SHP77 (cell line): ENCODE measurements at places on chromosomes 4 and X.

- no peak for DNase-seq
Measured at GRCh38 chr4:41213625-41214135, 662 bp downstream of the APBB2 start.

DNA sequence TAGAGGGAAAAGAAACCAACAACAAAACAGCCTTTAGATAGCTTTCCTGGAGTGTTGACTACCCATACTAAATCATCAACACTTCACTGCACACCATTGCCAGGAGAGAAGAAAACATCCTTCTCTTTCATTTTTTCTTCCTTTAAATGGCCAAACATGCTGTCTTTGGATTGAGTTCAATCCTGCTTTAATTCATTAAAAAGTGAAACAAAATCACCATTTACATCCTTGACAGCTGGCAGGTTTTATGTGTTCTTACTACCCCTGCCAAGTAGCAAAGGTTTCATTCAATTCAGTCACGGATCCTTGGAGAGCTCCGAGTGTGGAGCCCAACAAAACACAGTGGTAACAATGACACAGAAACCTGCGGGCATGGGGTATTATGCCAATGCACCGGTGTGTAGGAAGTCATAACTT is 568.3 kb downstream of the ANKRD50 start:
- no peak for DNase-seq

GRCh38 chr4:18057821-18058533 is 36.4 kb upstream of the LCORL start:
- no peak for DNase-seq

DNA sequence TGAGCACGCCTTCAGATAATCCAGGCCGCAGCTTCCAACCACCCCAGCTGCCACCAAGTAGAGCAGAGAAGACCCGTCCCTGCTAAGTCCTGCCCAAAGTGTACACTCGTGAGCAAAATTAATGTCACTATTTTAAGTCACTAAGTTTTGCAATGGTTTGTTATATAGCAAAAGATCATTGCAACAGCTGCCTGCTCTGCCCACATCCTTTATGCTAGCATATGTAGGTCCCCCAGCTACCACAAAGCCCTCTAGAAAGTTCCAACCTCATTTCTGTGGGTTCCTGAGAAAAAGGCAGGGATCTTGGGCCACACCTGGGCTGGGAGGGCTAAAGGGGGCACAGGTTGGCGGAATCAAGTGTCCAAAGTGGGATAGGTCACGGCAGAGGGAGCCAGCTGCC is 346.9 kb downstream of the BCOR start:
- no peak for DNase-seq

GRCh38 chr4:150828159-150828558 is 186.9 kb downstream of the LRBA start:
- no peak for DNase-seq

DNA sequence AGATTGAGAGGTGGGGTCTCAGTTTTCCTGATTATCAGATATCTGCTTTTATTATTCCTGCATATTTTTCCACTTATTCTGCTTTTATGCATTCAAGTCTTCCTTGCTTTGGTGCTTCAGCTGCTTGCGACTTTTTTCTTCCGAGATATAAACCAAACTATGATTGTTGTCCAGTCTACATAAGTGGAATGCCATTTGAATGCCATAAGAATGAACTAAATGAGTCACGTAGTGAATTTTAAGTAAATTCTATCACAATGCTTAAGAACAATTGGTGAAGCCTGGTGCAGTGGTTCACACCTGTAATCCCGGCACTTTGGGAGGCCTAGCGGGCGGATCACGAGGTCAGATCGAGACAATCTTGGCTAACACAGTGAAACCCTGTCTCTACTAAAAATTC is 189.1 kb downstream of the PCDH18 start:
- DNase-seq, result no peak

GRCh38 chr4:182105416-182105815 is 137.8 kb upstream of the TENM3 start:
- DNase-seq, result no peak

DNA sequence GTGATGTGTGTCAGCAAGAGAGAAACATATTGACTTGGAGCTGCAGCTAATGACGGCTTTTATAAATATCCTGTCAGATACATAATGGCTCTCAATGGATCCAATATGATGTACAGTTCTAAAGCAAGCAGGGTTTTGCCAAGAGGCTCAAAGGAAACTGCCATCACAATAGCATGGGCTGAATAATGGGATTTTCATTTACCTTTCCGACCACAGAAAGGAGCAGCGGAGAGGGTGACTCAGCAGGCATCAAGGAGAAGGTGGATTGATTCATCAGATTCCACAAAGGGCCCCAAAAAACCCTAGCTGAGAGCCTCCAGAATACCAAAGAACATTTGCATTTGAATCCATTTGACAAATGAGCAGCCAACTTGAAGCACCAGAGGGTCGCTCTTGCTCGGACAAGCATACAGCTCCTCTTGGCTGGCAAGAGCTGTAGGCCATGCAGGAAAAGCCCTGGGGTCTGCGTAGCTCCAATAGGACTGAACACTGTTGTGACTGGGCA is 355.7 kb upstream of the NOCT start:
- DNase-seq, result no peak

DNA sequence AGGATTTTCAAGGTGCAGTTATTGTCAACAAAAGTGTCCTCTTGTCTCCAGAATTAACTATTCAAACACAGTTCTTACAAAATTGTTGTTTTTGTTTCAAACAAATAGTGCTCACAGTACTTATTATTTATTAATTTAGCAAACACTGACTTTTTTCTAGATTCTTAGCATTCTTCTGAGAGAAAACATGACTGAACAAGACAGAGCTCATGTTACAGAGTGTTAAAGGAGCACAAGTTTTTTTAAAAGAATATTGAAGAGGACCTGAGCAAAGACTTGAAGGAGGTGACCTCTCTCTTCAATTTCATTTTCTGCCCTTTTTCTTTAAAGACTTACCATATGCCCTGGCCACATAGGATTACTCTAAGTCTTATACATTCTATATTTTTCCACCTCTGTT is 2220.3 kb upstream of the AGA start:
- DNase-seq, result no peak

GRCh38 chr4:14592950-14593349 is 409.3 kb upstream of the CPEB2 start:
- DNase-seq, result no peak

DNA sequence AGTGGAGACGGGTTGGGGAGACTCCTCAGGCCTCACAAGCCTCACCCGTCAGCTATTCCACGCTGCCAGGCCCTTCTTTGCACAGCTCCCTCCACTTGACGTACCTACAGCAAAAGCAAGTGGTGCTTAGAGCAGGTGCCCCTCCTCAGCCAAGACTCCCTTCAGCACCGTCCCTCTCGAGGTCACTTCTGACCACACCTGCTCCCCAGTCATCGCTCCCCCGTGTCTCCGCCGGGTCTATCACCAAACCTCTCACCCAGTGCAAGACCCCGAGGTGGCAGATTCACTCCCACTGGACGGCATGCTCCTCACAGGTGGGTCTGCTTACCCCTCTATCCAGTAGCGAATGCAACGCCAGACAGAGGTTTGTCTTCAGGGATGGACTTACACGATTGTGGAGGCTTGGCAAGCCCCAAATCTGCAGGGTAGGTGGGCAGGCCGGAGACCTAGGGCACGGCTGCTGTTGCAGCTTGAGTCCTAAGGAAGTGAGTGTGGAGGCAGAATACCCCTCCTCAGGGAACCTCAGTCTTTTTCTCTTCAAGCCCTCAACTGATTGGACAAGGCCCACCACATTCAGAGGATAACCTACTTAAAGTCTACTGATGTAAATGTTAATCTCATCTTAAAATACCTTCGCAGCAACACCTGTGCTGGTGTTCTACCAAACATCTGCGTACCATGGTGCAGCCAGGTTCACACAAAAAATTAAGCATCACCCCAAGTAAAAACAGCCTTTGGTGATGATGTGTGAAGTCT is 14.5 kb upstream of the HELT start:
- DNase-seq, result no peak

DNA sequence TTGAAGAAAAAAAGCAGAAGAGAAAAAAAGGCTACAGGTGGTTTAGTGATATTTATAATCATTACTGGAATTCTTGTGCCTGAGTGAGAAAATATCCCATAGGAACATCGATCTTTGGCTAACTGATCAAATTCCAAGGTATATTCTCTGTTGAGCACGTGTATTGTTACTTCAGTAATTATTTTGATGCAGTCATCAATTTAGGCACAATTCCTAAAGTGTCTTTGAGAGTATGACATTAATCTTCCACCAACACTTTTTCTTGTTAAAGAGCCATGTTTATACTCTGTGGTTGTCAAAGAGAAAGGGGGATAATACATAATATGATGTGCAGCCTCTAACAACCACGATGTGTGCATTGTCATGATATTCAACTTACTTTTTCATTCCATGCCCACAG is 151.1 kb downstream of the TSPAN5 start:
- no peak for DNase-seq

DNA sequence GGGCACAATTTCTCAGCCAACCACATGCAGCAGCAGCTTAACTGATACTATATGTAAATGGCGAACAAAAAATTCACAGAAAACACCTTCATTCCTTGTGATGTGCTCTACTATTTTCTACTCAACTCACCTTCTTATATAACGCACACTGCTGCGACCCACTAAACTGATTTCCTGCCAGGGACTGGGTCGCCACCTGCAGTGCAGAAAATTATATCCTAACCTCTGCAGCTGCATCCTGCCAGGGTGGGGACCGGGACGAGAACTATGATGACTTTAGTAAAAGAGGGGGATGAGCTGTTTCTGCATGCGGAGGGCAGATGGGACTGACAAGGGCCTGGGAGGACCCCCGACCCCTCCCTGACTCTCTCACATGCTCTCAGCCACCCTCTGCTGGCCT is 27.4 kb downstream of the ABLIM2 start:
- no peak for DNase-seq

GRCh38 chr4:98976716-98977115 is 18.8 kb upstream of the METAP1 start:
- no peak for DNase-seq

DNA sequence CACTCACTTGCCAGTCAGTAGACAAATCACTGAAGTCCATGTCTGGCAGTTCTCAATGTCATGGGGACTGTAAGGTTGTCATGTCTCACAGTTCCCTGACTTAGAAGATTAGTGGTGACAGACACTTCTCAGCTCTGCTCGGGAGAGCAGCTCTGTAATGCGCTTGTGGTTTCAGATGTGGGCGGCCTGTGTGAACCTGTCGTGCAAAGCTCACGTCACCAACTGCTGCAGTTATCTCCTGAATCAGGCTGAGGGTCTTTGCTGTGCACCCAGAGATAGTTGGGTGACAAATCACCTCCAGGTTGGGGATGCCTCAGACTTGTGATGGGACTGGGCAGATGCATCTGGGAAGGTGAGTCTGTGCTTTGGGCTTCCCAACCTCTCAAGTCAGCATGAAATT is at the start of gene IL9R:
TSS of gene IL9R (plus strand) at position 261 of the 400 bp plus-strand sequence. CDS start at position 325, 64 bp downstream.
- DNase-seq, result no peak

DNA sequence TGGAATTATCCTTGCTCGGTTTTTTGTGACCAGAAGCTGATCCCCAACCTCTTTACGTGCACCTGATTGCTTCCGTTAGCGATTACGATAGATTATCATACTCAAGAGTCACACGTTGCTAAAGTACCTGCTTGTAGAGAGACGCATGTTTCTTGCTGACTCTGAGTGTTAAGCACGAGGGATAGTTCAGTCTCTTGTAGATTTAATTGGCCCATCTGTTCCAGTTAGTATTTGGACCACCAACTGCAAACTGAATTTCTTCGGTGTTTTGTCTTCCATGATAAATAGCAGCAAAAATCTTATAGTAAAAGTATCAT is 516 bp upstream of the COX18 start:
- no peak for DNase-seq

DNA sequence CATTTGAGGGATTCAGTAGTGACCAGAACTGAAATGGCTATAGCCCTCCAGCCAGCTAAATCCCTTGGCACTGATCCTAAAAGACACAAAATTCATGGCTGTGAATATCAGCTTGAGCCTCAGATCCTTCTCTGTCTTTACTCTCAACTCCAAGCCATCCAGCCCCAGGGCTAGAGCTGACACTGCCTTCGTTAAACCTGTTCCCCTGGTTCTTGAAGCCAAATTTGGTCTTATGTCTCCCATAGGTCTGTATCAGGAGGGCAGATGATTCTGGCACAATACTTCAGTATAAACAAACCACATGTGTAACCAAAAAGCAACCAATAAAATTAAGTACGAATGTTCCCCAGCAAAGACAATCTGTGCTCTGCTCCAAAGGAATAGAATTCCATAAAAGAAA is 78.0 kb downstream of the ANOS1 start:
- no peak for DNase-seq

- DNase-seq, result no peak
Measured at GRCh38 chr4:28221536-28221935, 1360.9 kb downstream of the STIM2 start.

DNA sequence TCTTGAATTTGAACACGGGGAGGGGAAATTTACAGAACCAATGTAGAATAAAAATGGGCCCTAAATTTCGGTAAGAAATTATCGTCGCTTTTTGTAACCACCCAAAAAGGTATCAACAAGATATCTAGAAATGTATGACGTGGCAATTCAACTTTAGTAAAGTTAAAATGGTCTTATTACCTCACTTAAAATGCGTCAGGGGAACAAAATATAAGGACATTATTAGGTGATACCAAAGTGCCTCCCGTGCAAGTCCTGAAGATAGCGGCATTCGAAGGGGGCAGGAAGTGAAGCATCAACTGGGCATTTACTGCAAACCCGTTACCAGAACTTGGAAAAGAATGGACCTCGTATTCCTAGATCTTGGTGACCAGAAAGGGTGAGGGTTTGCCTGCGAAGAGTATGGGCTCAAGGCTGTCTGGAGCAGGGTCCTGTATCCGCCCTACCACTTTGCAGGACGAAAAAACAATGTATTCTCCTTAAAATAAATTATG is 980 bp downstream of the AP1S2 start:
- no peak for DNase-seq

DNA sequence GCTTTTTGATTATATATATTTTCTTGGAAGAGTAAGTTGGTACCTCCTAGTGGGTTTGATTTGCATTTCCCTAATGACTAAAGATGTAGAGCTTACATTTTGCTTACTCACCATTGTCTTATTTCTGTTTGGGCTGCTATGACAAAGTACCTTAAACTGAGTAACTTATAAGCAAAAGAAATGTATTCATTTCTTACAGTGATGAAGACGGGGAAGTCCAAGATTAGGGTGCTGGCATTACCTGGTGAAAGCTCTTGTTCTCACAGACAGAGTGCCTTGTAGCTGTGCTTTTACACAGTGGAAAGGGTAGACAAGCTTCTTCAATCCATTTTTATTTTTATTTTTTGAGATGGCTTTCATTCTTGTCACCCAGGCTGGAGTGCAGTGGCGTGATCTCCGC is 229.2 kb upstream of the AGA start:
- no peak for DNase-seq

DNA sequence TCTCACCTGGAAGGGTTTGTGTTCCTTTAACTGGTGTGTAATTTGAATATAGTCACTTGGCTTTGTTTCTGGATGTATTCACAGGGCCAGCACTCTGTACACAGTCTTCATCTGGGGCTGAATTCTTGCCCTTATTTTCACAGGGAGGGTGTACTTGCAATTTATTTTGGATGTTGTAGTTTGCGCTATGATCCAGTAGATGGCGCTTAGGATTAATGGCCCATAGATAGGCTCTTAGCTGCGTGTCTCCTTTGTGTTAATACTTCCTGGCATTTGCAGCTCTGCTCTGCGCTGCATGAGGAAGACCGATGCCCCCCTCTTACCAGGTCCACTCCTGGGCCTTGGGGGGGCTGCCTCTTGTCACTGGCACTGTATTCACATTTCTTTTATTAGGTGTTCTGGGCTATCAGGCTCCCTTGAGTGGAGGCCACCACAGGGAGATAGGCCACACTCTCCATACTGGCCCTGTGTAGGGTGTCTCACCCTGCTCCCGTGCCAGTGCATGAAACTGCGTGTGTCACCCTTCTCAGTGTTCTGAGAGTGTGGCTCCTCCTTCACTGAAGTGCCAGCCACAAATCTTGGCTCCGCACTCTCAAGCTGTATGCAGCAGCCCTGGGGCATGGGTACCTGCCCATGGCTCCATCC is 562.2 kb downstream of the ZIC3 start:
- DNase-seq, result no peak
